ENCODE measurements at places on chromosomes 2 and 18.

- DNase-seq = no peak
These were observed 125.8 kb downstream of the NUP35 start for GRCh38 chr2:183250061-183250460.

DNA sequence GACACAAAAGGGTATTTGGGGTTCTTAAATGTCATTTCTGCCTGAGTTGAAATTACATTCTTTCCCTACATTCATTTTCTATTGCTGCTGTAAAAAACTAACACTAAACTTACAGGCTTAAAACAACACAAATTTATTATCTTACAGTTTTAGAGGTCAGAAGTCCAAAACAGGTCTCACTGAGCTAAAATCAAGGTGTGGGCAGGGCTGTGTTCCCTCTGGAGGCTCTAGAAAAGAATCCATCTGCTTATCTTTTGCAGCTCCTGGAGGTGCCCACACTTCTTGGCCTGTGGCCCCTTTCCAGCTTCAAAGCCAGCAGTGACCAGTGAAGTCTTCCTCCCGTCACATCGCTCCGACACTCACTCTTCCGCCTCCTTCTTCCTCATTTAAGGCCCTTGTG is 23.2 kb upstream of the SLC1A4 start:
- no peak for DNase-seq

DNA sequence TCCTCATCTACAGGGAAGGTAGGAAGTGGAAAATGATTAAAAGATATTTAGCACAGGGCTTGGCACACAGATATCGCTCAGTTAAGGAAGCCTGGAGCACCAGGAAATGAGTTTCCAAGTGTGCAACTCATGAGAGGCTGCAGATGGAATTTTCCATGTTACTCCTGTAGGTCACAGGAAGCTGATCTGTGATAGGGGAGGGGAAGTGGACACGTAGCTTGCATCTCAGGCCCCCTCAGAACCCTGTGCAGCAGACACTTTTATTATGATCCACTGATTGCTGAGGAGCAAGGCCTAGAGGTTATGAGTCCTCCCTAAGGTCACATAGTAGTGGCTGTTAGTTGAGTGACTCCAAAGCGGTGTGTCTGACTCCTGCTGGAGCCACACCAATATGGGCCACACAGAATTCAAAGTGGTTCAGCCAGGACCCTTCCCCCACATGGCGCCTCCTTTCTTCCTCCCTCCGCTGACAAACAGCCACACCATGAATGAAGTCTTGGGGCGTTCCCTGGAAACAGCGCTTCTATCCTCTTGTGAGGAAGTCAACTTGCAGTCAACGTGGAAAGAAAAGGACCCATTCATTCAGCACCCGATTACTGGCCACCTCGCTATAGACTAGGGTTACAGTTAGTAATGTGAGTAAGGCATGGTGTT is 21.5 kb downstream of the DYSF start:
- DNase-seq = no peak

DNA sequence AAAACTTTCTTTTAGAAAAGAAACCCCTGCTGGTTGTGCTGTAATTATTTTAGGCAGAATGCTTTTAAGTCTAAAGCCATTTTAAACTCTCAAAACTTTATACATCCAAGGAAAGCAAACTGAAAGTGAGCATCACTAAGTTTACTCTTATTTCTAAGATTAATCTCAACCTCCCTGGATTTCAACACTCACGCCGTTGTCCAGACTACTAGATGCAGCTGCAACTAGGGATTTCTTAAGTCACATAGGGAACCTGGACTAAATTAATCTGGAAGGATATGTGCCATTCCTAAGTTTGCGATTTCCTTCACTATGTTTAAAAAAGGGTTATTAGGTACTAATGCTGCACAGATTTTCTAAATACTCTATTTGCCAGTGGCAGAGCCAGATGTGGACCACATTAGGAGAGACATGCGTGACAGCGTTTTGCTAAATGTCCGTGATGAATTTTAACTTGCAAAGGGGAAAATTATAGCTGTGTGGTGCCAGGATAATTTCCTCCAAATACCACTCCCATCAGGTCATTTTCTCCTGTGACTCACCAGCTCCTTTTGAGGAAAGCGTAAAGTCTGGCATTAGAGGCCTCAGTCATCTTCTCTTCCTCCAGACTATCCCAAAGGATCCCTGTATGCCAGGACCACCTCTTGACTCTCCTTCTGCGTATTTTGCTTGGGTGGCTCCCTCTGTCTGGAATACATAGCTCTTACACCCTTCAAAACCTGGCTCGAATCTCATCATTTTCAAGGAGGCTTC is 143.7 kb downstream of the ATL2 start:
- no peak for DNase-seq

GRCh38 chr2:136051725-136052048 is 66.3 kb upstream of the DARS1 start:
- DNase-seq = no peak

DNA sequence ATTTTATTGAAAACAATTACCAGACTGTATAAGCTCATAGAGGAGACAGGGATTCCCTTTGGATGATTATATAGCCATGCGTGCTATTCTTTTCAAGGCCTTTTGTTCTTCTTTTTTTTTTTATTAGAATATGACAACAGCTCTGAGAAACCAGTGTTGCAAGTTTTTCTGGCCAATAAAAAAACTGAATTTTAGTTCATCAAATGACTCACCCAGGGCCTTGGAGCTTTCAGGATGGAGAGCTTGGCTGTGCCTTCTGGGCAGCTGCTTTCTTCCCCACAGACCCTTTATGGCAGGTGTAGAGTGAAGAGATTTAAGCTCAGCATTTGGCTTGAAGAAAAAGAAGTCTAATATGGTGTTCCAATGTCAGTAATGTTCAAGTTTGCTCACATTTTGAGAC is 497.9 kb upstream of the FANCL start:
- DNase-seq = peak; percentile 25

GRCh38 chr2:33134086-33134771 is 187.5 kb downstream of the LTBP1 start:
- peak; percentile 98 for DNase-seq

GRCh38 chr2:170261566-170261965 is 83.6 kb downstream of the MYO3B start:
- no peak for DNase-seq

DNA sequence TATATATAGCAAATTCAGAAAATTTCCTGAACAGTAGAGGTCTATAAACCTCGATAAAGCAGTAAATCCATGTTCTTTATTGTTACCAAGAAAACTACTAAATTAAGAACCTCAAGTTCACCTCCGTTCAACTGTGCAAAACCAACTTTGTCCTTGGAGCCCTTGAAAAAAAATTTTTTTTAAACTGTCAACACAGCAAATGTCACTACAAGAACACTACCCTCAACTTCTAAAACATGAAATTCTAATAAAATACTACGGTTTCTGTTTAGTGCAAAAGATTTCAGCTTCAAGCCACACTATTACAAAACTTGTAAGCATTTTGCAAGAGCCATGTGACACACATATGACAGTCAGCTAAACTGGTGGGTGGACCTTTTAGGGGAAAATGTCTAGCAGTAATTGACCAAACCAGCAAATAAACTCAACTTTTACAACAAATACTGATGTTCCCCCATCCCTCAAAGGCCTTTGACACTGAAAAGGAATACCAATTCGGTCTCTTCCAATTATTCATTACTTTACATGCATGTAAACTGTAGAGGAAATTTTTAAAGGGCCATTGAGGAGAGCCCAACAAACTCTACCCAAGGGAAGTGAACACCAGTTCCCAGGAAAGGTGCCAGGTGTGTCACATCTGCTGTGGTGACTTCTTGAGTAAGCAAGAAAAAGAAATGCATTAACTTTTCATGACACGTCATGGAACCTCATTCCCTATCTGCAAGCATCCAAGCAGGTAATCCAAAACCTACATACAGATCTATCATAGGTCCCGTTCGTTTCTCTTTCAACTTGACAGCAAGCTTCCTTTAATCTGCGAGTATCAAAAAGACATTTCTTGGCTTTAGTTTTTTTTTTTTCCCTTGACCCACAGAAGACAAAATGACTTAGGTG is 1.4 kb downstream of the RAB1A start:
- DNase-seq = no peak

DNA sequence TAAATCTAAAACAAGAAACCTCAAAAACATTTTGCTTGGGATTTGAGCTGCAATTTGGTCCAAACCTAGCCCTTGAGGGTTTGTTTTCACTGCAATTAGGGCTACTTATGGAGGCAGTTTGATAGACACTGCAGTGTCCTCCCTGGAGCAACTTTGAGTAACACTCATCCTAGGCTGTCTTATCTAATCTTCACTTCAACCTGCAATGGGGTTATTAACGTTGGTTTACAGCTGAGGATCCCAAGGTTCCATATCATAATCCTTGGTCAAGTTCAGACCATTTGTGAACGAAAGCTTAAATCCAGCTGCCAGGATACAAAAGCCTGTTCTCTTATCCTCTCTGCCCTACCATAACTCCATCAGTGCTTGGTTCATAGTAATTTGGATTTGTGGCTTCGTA is 2.5 kb downstream of the ANXA4 start:
- DNase-seq = no peak

GRCh38 chr2:230915319-230915718 is 9.7 kb downstream of the GPR55 start:
- DNase-seq = no peak

- DNase-seq = no peak
These were observed 184.2 kb downstream of the NEDD4L start for GRCh38 chr18:58228176-58228575.

DNA sequence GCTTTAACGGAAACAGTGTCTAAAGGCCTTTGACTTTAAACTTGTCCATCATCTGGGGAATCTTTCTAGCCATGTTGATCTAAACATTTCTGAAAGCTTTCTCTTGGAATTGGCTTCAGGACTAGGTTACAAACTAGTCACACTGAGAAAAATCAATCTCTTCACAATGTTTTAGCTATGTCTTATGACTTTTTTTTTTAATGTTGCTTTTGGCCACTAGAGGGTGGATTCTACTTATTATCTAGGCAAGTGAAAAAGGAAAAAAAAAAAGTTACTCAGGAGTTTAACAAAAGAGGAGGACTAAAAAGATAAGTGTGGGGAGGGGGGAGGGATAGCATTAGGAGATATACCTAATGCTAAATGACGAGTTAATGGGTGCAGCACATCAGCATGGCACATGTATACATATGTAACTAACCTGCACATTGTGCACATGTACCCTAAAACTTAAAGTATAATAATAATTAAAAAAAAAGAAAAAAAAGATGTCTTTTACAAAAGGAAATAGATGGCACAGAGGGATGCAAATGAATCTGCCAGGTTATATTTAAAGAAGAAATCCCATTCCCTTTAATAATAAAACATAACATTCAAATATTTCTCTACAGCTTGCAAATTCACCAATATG is 160.4 kb upstream of the PID1 start:
- DNase-seq = peak; percentile 44

DNA sequence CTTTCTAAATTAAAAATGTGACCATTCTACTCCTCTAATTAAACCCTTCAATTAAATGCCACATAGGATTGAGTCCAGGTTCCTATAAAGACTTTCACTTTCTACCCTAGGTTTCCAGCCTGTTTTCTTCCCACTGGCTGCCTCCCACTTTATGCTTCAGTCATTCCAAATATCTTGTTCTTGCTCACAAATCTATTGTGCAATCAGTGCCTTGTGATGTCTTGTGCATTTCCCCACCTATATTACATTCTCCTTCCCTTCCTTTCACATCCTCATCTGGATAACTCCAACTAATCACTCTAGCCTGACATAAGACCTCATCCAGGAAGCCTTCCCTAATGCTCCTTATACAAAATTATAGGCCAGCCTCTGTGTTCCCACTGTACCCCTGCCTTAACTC is 281.7 kb upstream of the LRATD1 start:
- DNase-seq = no peak

DNA sequence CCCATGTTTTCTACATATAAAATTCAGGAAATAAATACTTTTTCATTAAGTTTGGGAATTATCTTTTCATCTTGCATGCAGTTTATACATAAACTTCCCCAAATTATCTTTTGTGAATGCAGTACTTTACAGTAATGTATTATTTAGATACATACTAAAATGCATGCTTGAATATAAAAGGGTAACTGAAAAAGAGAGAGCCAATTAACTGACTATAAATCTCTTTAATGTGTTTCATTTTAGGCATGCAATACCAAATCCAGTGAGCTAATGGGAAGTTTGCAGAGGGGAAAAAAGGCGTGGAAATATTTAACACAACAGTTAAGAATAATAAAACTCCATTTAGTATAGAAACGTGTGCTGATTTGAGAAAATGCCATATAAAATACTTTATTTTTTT is 39.2 kb downstream of the COL4A4 start:
- no peak for DNase-seq

GRCh38 chr18:55539240-55539639 is 48.8 kb downstream of the TCF4 start:
- no peak for DNase-seq

- DNase-seq = peak; percentile 21
These were observed 3.0 kb upstream of the ST8SIA5 start for GRCh38 chr18:46759890-46760289.

GRCh38 chr2:3827673-3828575 is 124.5 kb downstream of the DCDC2C start:
- no peak for DNase-seq

DNA sequence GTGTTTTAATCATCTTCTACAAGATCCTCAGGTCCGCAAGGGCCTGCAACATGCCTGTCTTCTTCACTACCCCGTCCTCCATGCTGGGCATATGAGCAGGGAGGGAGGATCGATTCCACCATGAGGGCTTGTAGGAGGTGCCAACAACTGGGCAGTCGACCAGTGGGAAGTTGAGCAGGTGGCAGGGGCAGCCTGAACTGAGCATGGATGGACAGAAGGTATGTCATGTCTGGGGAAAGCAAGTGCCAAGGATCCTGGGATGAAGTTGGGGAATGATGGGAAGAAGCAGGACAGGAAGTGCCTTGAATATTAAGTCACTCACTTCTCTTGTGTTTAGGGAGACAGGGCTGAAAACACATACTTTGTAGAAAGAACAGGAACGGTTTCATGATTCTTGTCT is 44.7 kb downstream of the CTIF start:
- DNase-seq = no peak

- no peak for DNase-seq
These were observed 641 bp downstream of the MAPRE3 start for GRCh38 chr2:26970928-26971627.

GRCh38 chr18:48673853-48674721 is 135.3 kb downstream of the CTIF start:
- no peak for DNase-seq

- DNase-seq = no peak
These were observed 3.4 kb upstream of the ASNSD1 start for GRCh38 chr2:189657867-189658266.

- DNase-seq = no peak
These were observed 27.0 kb downstream of the IRS1 start for GRCh38 chr2:226772389-226773179.

- DNase-seq = no peak
These were observed 37.6 kb downstream of the CDH7 start for GRCh38 chr18:65788373-65788772.

GRCh38 chr18:7848054-7848412 is 280.9 kb downstream of the PTPRM start:
- DNase-seq = no peak

- DNase-seq = no peak
These were observed 121.0 kb downstream of the SPOPL start for GRCh38 chr2:138622613-138623012.

- no peak for DNase-seq
These were observed 7.2 kb downstream of the GAD1 start for GRCh38 chr2:170823898-170824215.

- no peak for DNase-seq
These were observed 102.6 kb upstream of the DAPL1 start for GRCh38 chr2:158692372-158693103.
